Vagina (tissue), 2 donors: ENCODE measurements at places on chromosomes 5 and 9.

DNA sequence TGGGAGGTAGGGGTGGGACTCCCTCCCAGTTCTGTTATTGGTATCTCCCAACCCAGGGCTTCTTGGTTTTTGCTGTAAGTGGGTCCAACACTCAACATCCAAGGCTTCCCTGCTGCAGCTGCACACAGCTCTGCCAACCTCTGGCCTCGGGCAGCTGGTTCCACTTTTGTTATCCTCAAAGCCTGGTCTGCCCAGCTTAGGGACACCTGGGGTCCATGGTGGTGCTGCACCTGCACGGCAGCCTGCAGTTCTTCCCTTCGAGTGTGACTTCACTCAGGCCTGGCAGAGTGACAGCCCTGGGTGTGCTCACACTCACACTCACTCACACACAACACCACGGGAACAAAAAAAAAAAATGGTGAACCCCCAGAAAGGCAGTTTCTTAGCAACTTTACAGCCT is 15.3 kb upstream of the SAP30L start:
- peak; percentile 42 for DNase-seq

- DNase-seq, result no peak
Measured at GRCh38 chr5:149749481-149750365, 19.6 kb downstream of the PPARGC1B start.

- peak; percentile 72 for DNase-seq
Measured at GRCh38 chr5:149735066-149735465, 5.0 kb downstream of the PPARGC1B start.

DNA sequence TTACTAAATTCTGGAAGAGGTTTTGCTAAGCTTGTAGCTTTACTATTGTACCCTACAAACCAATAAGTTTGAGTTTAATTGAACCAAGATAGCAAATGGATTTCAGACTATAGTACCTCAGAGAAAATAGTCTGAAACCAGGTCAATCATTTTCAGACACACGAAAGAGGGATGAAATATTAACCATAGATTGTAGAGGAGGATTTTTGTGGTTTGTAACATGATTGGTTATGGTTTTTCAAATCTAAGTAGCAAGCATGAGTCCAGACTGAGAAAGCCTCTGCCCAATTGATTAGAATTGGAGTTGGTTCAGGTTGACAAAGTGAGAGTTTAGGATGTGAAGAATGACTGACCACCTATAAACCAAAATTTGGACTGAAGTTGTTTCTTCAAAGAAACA is 562.7 kb upstream of the DMAC1 start:
- DNase-seq, result no peak

DNA sequence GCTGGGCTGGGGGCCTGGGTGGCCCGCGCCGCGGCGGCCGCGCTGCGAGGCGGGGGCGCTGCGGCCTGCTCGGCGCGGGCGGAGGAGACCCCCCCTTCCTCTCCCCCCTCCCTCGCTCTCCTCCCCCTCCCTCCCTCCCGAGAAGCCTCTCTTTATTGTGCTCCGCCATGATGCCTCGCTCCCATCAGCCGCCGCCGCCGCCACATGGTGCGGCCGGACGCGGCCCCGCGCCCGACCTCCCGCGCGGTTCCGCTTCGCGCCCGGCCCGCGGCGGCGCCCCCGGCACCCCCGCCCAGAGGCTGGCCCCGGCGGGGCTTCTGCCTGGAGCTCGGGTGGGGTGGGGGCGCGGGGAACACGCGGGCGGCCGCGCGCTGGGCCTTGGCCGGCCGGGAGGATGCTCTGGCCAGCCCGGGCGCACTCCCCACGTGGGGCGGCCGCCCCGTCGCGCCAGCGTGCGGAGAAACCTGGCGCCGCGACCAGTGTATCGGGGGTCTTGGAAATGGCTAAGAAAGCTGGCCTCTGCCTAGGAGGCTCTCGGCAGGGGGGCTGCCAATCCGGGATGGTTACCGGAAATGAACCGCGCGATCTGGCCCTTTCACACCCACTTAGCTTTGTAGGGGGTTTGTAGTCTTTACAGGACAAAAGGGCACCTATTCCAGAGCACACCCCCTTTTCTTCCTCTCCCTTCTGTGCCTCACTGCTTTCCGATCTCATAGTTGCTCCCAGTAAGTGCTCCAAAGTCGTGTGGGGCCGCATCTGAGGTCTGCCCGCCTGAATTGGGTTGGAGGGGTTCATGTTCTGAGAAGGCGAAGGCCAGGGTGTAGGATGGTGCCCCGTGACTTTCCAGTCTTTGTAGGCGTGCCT is 1.0 kb downstream of the SET start:
- DNase-seq, result no peak

DNA sequence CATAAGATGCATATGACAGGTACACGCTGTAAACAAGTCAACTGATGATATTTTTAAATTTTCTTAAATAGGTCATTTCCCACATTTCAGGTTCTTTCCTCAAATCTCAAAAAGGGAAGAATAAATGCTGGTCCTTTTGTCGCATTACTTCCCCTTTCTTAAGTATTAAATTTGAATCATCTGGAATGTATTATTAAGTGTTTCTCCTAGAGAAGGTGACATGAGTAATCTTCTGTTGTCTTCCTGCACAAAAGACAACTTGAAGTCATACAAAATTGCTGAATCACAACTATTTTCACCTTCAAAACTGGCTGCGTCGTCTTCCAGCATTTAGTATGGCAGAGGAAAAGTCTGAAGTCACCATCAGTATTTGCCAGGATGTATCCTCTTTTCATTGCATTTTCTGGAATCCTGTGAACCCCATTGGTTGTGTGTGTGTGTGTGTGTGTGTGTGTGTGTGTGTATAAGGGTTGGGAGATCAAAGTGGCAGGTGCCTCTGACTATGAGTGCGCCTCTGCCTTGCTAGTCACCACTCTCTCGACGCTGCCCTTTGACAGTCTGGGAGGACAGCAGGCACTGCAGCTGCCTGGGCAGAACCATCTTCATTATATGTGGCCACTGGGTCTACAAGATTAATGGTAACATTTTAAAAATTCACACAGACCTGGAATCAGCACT is 86.9 kb downstream of the MVB12B start:
- no peak for DNase-seq

DNA sequence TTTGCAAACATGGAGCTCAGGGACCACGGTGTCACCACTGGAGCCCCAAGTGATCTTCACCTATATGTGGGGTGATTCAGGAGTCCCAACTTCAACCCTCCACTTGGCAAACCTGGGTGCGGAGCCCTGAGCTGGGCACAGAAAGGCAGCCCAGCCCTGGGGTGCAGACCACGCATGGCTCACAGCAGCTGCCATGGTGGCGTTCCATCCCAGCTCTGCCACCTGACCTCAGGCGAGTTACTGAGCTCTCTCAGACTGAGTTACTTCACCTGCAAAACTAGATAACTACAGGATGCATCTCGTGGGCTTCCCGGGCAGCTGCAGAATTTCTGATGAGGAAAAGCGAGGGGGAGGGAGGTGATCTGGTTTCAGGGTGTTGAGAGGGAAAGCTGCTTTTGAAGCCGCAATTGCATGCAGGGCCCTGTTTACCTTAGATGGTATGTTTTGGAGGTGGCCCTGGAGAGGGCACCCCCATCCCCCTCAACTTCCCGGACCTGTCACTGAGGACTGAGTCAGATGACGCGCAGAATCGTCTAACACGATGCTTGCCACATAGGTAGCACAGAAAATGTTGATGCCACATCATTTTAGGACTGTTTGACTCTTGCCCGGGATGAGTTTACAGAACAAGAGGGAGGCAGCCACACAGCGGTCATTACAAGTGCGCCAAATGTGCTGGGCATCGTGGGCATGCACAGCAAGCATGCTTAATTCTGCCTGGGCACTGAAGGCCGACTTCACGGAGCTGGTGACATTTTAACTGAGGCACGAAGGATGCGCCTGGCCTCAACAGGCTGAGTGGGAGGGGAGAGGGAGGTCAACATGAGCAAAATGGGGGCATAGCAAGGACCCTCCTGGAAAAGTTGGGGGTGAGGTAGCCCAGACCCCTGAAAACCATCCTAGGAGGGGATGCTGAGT is 154.6 kb downstream of the COL23A1 start:
- peak; percentile 64 for DNase-seq

- DNase-seq, result no peak
Measured at GRCh38 chr9:112867275-112867991, 23.2 kb downstream of the SLC46A2 start.

GRCh38 chr5:141992349-141992963 is 20.4 kb downstream of the GNPDA1 start:
- no peak for DNase-seq

DNA sequence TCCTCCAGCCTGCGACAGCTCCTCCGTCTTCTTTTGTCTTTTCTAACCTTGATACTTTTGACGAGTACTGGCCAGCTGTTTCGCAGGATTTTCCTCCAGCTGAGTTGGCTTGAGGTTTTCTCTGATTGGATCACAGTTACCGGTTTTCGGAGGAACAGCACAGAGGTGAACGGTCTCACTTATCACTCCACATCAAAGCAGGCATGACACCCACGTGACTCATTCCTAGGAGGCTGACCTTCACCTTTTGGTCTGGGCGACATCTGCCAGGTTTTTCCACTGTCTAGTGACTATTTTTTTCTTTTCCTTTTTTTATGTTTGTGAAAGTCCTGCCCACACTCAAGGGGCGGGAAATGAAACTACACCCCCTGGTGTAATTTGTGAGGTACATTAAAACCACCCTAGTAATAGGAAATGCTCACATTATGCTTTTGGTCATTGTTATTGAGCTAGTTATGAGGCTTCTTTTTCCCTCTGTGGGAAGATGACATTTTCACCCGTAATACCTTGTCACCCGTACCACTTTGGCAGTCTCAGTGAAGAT is 319.2 kb downstream of the GADD45G start:
- DNase-seq, result no peak

DNA sequence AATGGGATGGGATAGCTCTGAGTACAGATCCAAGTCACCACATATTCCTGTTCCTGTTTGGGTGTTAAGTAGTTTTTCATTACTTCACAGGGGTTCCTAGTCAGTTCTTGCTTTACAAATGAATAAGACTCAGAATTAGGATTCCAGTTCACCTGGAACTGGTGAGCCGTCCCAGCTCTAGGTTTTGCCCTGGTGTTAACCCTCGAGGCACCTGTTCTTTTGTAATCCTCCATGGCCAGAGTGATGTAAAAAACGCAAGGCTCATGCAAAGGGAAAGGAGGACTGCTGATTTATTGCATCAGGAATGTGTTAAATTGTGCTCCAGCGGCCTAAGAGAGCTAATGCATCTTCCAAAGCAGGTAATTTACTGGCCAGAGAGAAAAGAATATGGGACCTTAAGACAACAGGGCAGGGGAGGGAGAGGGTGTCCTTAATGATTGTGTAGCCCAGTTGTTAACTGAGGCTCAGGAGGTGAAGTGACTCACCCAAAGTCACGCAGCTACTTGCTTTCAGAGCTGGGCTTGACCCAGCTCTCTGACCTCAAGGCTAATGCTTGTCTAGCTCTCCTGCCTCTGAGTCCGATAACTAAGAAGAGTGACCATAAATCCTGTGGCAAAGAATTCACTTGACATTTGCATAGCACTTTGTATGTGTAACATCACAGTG is 70.5 kb downstream of the DMRT2 start:
- DNase-seq, result no peak

GRCh38 chr5:131952301-131952857 is 6.9 kb upstream of the MEIKIN start:
- DNase-seq, result no peak

- DNase-seq, result no peak
Measured at GRCh38 chr9:134605966-134606357, 35.6 kb upstream of the COL5A1 start.

DNA sequence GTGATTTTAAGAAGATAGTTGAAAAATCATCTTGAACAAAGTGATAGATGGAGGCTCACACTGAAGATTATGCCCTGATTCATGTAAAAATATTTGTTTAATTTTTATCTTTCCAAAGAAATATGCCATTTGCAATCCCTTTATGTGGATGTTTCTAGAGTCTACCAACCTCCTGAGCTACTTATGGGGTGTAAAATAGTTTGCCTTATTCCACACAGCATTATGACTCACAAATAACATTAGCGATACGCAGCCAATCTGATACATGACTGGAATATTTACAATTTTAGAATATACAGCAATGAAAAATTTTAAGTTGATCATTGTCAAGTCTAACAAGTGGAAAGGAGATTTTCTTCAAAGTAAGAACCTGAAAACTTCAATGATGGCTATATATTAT is 327.5 kb downstream of the EDIL3 start:
- DNase-seq, result no peak
